Stimulated activated memory B cell treated with anti-CD40 and anti-IgM and Interleukin-4, amounts not matched to agents 10 μg/mL and 1 μg/mL and 100 μg/mL, for 72 hours (primary cell): ENCODE measurements at places on chromosomes 2 and 18.

GRCh38 chr2:168632709-168633121 lies 169.7 kb upstream of the NOSTRIN start:
- no peak for ATAC-seq

DNA sequence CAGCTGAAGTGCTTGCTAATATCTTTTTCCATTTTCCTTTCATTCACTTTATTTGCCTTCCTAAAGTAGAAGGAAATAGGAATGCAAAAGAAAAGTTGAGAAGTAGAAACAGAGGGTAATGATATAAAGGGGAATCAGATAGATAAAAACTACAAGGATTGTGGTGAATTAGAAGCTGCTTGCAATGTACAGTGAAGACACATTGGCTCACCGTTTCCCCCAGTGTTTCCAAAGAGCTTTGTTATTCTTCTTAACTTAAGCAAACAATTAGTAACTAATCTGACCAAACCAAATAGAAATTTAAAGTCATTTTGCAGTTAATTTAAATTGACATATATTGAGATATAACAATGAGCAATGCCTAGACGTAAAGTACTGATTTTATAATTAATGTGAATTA lies 63.4 kb downstream of the RELCH start:
- ATAC-seq: no peak

- ATAC-seq: no peak
Measured at GRCh38 chr18:32577561-32577960, 106.9 kb upstream of the GAREM1 start.

- no peak for ATAC-seq
Measured at GRCh38 chr2:238784671-238785527, 63.0 kb upstream of the TWIST2 start.

DNA sequence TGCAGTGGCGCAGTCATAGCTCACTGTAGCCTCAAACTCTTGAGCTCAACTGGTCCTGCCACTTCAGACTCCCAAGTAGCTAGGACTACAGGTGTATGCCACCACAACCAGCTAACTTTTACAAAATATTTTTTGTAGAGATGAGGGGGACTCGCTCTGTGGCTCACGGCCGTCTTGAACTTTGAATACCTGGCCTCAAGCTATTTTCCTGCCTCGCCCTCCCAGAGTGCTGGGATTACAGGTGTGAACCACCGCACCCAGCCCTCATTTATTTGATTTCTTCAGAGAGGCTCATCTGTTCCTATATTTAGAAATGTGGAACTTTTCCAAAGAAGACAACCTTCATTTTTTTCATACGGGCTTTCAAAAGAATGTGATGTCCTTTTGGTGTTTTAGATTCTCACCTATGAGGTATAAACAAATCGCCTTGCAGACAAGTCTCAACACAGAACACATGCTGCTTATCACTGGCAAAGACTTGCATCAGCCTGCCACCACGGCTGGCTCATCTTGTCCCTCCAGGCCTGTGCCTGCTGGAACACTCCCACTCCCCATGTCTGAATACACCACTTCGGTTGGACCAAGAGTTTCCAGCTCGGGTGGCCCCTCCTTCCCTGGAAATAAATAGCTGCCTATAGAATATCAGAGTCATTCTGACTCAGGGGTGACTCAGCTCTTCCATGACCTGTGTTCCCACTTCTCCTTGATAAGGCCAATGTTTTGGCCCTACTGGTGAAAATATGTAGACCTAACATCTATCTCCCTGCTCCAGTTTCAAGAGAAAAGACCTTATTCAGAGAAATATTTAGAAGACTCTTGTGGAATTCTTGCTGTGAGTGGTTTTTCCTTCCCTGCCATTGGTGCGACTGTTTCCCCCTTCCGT lies 202.6 kb downstream of the TGIF1 start:
- peak; percentile 61 for ATAC-seq

GRCh38 chr2:161870401-161870930 lies 203.5 kb downstream of the DPP4 start:
- ATAC-seq: no peak

- no peak for ATAC-seq
Measured at GRCh38 chr2:13474538-13474937, 757.8 kb downstream of the TRIB2 start.

GRCh38 chr2:76120176-76120575 lies 409.5 kb upstream of the GCFC2 start:
- no peak for ATAC-seq

DNA sequence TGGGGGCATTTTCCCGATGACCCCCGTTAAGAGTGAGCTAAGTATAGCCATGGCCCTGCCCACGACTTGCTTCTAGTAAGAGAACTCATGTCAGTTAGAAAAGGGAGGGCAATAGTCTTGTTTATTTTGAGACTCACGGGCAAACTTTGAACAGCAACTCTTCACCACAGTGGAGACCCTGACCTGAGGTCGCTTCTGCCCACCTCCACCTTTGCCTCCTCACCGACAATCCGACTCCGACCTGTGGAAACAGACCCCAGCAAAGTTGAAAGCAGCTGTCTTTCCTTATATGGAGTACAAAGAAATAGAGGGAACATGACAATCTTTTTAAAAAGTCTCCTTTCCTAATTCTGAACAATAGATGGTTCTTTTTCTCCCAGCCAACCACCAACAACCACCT lies 155.0 kb upstream of the GCFC2 start:
- no peak for ATAC-seq

DNA sequence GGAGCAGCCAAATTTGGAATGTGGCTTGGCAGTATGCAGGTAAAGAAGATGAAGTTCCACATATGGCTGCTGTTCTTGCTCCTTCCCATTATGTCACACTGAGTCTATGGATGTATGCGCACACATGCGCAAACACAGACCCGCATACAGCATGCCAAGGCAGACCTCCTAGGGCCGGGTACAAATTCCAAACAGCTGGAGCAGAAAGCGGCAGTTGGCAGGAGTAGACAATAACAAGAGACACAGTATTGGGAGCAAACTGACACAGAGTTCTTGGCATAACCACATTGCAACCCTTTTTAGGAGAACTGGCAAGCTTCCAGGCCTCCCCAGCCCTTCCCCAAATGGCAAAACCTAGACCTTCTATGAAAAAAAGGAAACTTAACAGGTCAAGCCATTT lies 268.9 kb downstream of the SP3 start:
- ATAC-seq: no peak

DNA sequence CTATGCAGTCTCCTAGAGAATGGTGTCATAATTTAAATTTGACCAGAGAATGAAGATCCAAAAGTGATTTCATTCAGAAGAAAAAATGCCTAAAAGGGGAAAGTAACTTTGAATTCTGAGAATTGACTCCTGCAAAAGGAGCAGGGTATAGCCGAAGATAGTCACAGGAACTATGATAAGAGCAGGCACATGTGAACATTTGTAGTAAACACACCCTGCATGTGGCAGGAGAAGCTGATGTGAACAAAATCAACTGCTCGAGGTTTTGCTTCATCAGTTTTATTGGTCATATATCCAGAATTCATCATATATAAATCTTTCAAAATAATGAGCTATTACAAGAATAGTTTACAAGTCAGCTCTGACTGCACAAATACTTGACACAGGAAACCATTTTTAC lies 14.0 kb downstream of the MCFD2 start:
- no peak for ATAC-seq

GRCh38 chr2:204313256-204313655 lies 232.0 kb upstream of the PARD3B start:
- ATAC-seq: no peak

GRCh38 chr2:144603334-144603733 lies 83.4 kb upstream of the ZEB2 start:
- ATAC-seq: no peak

DNA sequence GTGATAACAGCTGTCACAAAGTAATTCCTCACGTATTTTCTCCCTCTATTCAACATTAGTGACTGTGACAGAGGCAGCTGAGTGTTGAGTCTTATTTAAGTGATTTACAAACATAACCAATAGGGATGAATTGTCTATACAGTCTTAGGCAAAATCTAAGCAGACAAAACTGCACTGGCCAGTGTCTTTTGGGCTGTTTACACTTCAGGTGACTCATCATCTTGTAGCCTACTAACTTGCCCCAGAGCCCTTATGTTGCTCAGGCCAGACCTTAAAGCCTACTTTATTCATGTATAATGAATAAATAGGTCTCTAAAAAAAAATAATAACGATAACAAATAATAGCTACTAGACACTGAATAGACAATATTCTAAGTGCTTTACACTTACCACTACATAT lies 17.2 kb downstream of the THOC1 start:
- no peak for ATAC-seq

DNA sequence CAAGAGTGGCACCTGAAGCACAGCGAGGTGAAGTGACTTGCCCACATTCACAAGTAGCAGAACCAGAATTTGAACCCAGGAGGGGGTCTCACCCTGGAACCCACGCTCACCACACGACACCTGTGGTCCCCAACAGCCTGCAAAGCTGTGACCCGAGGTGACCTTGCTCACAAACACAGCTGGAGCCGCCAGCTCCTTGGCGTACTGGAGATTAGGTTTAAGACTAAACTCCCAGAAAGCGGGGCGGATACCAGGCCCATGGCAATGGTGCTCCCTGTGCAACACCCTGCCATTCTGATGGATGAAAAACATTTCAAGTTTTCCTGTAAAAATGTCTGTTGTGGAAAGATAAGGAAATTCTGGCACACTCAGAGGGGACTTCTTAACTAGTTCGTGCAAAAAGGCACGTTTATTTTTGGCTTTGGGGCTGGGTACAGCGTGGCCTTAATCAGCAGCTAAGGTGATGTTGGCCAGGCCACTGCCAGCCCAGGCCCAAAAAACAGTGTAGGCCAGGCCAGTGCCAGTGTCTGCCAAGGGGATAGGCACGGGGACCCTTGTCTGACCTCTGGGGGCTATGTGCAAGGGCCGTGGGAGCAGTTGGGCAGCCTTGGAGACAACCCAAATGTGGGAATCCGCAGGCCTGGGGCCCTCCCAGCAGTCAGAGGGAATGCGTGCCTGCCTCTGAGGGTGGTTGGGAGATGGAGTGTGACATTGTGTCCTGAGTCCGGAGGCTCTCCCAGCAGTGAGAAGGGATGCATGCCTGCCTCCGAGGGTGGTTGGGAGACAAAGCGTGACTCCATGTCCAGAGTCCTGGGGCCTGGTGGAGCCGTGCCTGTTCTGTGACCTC lies 185.0 kb upstream of the HS6ST1 start:
- ATAC-seq: no peak

DNA sequence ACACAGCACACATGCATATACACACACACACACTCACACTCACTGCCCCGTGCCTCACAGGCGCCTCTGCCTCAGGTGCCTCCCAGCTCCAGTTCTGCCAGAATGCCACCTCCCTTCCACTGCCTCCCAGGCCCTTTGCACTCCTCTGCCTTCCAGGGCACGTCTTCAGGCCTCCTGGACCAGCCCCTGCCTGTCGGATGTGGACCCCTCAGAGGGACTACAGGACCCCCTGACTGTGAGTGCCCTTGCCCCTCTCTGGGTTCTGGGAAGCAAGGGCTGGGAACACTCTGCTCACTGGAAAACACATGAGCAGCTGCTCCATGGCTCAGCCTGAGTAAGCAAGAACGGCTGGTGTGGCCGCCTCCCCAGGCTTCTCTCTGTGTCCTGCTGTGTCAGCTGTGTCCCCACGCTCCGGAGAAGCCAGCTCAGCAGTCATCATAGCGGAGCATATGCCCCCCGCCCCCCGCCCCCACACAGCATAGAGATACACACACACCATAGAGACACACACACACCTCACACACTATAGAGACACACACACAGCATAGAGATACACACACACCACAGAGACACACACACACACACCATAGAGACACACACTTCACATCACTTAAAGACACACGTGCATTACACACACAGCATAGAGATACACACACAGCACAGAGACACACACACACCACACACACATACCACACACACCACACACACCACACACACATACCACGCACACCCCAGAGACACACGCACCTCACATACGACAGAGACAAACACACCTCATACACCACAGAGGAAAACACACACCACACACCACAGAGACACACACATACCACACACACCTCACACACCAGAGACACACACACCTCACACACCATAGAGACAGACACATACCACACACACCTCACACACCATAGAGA lies 271.3 kb downstream of the CYRIA start:
- ATAC-seq: no peak

GRCh38 chr2:12720278-12720620 lies 3.5 kb downstream of the TRIB2 start:
- no peak for ATAC-seq

GRCh38 chr2:121888189-121888557 lies 132.7 kb downstream of the TSN start:
- ATAC-seq: no peak

GRCh38 chr2:219273937-219274336 lies 5.2 kb upstream of the DNAJB2 start:
- no peak for ATAC-seq

DNA sequence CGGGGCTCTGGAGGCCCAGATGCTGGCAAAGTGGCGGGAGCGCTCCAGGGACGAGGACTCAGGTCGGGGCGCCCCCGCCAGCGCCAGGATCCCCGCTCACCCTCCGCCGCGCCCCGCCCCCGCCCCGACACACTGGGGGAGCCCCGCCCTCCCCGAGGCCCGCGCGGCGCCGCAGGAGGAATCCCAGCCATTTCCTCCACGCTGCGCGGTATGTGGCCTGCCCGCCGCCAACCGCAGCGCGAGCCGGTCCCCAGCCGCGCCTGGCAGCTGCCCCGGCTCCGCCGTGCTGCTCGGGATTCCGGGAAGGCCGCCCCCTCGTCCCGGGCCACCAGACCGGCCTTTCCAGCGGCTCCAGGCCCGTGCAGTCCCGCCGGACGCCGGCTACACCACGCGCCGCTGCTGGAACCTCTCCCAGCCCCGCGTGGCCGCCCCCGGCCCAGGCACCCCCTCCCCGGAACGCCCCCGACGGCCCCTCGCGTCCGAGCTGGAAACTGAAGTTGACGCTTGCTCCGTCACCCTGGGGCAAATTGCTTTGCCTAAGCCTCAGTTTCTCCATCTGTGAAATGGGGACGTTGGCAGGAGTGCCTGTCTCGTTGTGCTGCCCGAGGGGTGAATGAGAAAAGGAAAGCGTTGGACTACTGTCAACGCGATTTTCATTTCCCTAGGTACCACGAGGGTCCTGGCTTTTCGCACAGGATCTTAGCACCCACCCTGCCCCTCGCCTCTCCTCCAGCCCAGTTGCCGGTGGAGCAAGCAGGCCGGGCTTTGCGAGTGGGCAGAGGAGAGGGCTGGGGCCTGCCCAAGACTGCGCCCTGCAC lies 53.6 kb downstream of the PKDCC start:
- peak; percentile 3 for ATAC-seq

DNA sequence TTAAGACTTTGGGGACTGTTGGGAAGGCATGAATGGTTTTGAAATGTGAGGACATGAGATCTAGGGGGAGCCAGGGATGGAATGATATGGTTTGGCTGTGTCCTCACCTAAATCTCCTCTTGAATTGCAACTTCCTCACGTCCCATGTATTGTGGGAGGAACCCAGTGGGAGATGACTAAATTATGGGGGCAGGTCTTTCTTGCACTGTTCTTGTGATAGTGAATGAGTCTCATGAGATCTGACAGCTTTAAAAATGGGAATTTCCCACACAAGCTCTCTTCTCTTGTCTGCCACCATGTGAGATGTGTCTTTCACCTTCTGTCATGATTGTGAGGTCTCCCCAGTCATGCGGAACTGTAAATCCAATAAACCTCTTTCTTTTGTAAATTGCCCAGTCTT lies 11.5 kb upstream of the MBP start:
- no peak for ATAC-seq
